ENCODE measurements at places on chromosomes 6 and 20.

DNA sequence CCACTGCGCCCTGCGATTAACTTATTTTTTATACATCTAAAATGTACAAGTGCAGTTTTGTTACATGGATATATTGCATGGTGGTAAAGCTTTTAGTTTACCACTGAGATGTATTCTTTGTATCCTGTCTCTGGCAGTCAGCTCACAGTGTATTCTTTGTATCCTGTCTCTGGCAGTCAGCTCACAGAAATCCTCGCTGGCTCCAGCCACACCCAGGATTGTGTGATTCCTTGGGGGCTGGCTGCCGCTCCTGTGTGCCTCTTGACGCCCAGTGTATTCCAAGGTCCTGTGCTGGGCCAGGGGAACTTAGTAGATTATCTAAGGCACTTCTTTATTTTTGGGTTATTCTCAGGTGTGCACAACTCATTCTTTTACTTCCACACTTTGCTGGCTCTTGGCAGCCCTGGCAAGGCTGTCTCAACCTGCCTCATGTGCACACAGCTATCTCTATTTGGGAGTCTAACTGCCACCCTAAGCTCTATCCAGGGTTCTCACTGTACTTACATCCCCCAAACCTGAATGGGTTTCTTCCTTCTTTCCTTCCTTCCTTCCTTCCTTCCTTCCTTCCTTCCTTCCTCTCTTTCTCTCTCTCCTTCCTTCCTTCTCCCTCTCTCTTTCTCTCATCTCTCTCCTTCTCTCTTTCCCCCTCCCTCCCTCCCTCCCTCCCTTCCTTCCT lies 12.4 kb upstream of the RNF24 start:
- no peak for DNase-seq

GRCh38 chr20:21781446-21782075 lies 76.1 kb downstream of the PAX1 start:
- no peak for DNase-seq

GRCh38 chr20:58109126-58109880 lies 119.2 kb downstream of the ANKRD60 start:
- no peak for DNase-seq

- no peak for DNase-seq
These were observed 188.4 kb downstream of the TRDN start for GRCh38 chr6:123448306-123448884.

GRCh38 chr20:17227669-17228623 lies 1.1 kb downstream of the PCSK2 start:
- peak; percentile 41 for DNase-seq

DNA sequence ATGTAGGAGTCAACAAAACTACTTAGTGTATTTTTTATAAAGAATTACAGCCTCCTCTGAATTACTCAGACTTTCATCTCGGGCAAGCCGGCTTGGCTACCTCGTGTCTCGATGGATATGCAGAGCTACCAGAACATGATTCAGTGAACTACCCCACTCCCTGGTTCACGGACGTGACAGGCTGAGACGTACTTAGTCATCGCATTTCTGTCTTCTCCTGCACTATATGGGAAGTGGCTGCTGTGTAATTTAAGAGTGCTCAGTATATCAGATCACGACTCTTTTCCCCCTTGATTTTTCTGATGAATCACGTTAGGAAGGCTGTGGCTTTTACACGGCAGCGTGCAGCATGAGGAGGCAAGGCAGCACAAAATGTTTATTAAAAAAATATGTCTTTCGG lies 302.7 kb upstream of the ZFP64 start:
- DNase-seq = no peak

- DNase-seq = no peak
These were observed 12.4 kb downstream of the FRS3 start for GRCh38 chr6:41767112-41767833.

- no peak for DNase-seq
These were observed 323.0 kb downstream of the ESR1 start for GRCh38 chr6:152130441-152130840.

GRCh38 chr6:168884050-168884645 lies 369.5 kb downstream of the THBS2 start:
- DNase-seq = no peak

DNA sequence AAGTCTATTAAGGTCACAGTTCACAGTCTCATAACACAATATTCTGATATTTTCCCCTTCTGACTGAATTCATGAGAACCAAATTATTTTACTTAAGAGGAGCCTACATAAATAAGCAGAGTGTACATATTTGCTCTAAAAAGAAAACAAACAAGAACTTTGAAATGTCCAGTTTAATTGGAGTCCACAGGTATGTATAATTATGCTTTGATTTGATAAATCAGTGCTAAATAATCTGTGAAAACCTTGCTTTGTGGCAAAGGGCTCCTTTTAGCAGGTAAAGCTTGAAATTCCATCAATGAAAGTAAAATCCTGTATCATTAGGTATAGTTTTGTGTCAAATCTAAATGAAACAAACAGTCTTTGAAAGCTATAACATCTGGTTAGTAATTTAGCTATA lies 69.4 kb downstream of the ADGRB3 start:
- DNase-seq = no peak

- DNase-seq = no peak
These were observed 2.6 kb upstream of the LKAAEAR1 start for GRCh38 chr20:64086801-64087200.

DNA sequence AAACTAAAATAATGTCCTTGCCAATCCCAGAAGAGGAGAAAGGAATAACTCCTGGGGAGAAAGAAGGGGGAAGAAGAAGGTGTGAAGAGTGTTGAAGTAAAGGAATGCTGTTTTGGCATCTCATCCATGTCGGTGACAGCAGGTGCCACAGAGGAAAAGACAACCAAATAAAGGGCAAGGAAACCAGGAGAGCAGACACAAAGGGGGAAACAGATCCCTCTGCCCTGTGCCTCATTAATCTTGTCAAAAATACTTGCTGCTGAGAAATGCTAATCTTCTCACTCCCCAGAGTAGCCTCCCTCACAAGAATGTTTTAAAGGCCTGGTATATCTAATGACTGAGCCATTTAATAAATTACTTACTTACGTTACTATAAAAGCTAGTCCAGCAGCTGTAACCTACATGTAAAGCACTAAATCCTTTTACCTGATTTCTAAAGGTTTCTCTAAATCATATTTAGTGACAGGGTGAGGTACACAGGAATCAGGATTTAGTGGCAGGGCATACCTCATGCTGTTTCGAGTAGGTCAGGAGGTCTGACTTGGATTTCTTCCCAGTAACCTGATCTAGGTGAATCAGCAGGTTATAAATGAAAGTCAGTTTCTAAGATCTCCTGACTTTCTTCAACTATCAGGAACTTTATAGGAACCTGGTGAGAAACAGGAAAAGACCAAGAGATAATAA lies 377.1 kb downstream of the CENPW start:
- no peak for DNase-seq

DNA sequence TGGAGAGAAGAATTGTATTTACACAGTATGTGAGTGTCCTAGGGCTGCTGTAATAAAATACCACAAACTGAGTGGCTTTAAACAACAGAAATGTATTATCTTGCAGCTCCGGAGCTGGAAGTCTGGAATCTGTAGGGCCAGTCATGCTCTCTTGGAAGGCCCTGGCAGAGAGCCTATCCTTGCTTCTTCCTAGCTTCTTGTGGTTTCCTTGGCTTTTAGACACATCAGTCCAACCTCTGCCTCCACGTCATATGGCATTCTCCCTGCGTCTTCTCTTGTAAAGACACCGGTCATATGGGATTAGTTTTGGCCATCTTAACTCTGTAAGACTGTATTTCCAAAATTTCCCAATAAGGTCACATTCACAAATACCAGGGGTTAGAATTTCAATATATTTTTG lies 10.8 kb downstream of the FNDC1 start:
- DNase-seq = no peak

DNA sequence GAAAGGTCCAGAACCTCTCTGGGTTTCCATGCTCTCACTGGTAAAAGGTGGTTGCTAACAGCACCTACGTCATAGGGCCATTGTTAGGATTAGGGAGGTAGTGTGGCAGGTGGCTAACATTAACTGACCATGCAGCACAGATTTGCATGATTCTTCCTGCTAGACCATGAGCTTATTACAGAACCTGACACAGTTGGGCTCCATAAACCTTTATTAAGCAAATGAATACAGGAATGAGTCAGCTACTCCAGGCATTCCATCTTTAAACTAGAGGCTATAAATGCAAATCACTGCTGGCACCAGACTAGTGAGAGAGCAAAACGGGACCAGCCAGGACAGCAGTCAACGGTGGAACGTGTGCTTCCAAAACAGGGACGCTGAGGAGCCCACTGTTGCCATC lies 440.1 kb downstream of the PTPRT start:
- DNase-seq = no peak

- DNase-seq = no peak
These were observed 159.2 kb downstream of the PLCB4 start for GRCh38 chr20:9227896-9228615.

- no peak for DNase-seq
These were observed 388.0 kb downstream of the GJA1 start for GRCh38 chr6:121823437-121823851.

GRCh38 chr6:157194643-157195042 lies 128.7 kb downstream of the TMEM242 start:
- no peak for DNase-seq

GRCh38 chr20:50224531-50225255 lies 34.1 kb downstream of the CEBPB start:
- no peak for DNase-seq

DNA sequence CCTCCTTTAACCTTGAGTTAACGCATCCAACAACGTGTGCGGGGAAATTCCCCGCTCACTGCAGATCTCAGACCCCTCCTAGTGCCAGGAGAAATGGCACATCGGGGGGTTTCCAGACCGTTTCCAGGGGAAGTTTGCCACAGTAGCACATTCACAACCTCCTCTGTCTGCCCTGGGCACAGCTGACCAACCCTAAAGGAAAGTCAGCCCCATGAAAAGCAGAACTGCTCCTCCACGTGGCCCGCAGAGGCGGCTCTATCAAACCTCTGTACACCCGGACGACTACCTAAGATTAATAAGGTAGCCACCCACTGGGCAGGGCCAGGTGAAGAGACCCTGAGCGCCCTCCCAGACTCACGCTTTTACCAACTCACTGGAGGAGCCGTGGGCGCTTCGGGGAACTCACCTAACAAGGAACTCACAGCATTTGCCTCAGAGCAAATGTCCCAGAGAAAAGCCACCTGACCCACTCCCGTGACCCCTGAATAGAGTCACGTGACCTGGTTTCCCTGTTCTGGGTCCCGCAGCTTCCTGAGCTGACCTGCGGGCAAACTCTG lies 93.1 kb downstream of the PRND start:
- no peak for DNase-seq

DNA sequence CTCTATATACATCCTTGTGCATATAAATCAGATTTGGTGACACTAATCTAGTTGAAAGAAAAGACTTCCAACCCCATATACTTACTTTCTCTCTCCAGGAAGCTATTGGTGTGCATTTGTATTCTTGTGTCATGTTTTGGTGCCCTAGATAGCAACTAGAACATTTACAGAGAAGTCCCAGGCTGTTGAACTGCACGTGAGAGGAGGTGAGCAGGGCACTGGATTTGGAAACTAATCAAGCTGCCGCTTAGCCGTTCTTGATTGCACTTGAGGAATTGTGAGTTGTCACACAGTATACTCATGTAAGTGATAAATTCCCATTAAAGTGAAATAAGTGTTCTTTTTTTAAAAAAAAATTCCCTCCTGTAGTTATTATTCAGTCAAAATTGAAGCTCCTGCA lies 7.6 kb downstream of the WRNIP1 start:
- no peak for DNase-seq

DNA sequence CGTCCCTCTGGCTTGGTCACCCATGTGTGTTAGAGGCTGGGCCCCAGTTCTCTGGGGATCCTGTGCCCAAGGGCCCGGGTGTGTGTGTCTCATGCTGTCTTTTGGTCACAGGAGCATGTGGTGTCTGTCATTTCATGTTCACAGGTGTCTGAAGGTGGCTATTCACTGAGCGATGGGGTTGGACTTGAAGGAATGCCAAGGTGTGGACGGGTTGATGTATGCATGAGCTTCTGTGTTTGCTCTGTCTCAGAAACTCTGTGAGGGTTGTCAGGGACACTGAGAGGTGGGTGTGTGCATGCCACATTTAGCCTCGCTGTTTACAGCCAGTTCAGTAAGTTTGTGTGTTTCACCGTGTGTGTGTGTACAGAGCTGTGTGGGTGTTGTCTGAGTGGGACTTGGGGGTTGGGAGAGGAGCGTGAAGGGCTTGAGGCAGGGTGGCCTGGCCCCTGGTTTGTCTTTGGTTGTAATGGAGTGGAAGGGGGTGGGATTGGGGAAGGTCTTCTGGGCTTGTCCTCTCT lies 1.2 kb downstream of the DDR1 start:
- DNase-seq = no peak

GRCh38 chr6:138013959-138014358 lies 93.3 kb downstream of the PERP start:
- DNase-seq = no peak

DNA sequence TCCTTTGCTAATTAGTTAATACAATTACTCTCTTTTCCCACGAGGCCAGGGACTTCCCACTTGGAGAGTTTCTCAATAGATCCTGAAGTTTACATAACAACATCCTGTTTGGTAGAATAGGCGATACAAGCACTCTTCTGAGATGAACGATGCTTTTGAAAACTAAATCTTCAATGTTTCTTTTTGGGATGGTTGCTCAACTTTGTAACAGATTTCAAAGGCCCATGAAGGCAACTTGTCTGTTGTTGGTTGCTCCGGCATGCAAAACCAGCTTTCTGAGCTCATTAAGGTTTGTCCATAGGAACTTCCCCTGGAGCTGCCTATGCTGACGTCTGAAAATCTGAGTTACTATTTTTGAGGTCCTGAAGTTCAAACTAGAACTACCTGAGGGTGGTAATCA lies 25.9 kb upstream of the ROS1 start:
- DNase-seq = no peak

DNA sequence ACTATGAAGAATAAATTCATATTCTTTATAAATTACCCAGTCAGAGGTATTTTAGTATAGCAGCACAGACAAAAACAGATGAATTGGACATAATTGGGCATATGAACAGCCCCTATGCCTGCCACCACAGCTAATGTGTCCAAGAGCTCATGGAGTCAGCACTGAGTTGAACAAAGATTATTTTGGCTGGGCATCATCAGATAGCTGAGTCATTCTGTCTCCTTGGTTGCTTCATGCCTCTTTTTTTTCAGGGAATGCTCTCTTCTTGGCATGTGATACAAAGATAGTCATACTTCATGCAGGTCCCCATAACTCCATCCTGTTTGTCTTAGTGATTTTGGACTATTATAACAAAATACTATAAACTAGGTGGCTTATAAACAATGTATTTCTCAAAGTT lies 275.6 kb downstream of the TENT5A start:
- DNase-seq = no peak

GRCh38 chr6:93567164-93567563 lies 147.8 kb upstream of the EPHA7 start:
- no peak for DNase-seq

DNA sequence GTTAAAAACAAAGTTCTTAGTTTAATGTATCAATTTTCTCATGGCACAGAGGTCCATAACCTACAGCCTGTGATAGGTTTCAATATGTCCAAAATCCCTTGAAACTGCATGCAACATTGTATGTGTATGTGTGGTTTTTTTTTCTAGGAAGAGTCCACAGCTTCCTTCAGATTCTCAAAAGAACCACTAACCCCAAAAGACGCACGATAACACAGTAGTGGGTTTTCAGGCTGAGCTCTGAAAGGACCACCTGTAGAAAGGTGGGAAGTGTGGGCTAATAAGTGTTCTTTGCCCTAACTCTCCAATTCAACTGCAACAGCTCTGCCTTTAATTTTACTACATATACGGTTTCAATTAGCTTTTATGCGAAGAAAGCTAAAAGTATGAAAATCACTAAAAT lies 11.5 kb upstream of the KATNA1 start:
- DNase-seq = no peak

Measured in endothelial cell (in vitro differentiated cells).